G401 (cell line): ENCODE measurements at places on chromosomes 4 and X.

- DNase-seq = no peak
These were observed 1.0 kb downstream of the FAT4 start for GRCh38 chr4:125315576-125316400.

DNA sequence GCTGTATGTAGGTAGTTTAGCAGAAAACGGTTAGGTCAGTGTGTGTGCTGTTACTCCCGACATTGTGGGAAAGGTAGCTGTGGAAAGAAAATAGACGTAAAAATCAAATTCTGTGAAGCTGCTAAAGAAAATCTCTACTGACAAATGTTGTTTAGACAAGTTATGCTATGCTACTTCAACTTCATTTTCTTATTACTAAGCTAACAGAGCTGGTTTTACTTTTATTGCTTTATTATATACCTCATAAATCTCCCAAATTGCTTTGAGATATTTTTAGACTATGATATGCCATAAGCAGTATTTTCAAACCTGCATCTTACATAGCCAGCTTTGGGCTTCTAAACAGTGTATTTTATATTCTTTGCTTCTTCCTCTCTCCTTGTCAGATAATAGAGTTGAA, 108.2 kb upstream of the PACRGL start:
- DNase-seq = no peak

- DNase-seq = no peak
These were observed 217.3 kb downstream of the MID1IP1 start for GRCh38 chrX:39018541-39018940.

GRCh38 chr4:139227729-139228404, 50.8 kb upstream of the ELF2 start:
- DNase-seq = no peak

DNA sequence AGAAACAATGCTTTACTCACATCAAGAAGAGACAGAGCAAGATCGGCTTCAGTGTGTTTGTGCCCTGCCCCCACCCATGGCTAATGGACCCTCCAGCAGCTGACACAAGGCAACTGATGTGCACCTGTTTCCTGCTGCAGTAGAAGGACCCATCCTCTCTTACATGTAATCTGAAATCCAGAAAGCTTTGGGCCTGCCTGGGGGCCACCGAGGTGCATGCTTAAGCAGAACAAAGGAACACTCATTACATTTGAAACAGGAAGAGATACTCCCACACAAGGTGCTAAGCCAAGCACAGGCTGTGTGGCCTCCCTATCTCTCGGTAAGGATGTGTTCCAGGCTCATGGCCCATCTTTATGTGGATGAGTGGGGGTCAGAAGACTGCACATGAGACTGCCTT, 338.0 kb downstream of the SPOCK3 start:
- no peak for DNase-seq

DNA sequence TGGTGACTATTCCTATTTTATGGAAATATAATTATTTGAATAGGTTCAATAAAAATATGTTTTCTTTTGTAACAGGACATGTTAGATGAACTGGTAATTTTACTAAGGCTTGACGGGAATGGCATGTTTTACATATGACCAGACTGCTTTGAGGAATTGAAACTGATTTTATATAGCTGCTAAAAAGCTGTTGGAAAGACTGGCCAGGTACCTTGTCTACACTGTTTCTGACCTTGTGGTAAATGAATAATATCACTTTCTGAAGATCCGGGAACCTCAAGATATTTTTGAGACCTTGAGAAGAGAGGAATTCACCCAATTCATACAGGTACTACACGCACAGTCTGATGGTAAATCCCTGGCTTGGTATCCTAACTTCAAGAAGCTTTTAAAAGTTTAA, 42.1 kb upstream of the USP46 start:
- no peak for DNase-seq

- DNase-seq = no peak
These were observed 72.1 kb downstream of the ARHGEF38 start for GRCh38 chr4:105624530-105624929.
